Liver (tissue), 10 donors: ENCODE measurements at places on chromosomes 2 and 18.
A peak's percentile ranks its signal among the peaks of the same experiment; 100 is the strongest.

GRCh38 chr2:45860136-45861121 lies 209.0 kb downstream of the PRKCE start:
- no peak overlapping the region for H3K27ac ChIP-seq
- no peak for DNase-seq
- H3K27me3 ChIP-seq, result no peaks in the 10 kb centered on the region
- H3K4me3 ChIP-seq, result no peak overlapping the region
- H3K36me3 ChIP-seq, result no peaks in the 10 kb centered on the region
- H3K4me1 ChIP-seq, result peaks cover 2% of the 10 kb centered on the region

GRCh38 chr2:64807417-64807816 lies 153.7 kb upstream of the SERTAD2 start:
- H3K4me3 ChIP-seq, result no peak overlapping the region
- no peak for DNase-seq
- H3K27me3 ChIP-seq, result no peaks in the 10 kb centered on the region
- no peak overlapping the region for H3K27ac ChIP-seq
- no peaks in the 10 kb centered on the region for H3K4me1 ChIP-seq

DNA sequence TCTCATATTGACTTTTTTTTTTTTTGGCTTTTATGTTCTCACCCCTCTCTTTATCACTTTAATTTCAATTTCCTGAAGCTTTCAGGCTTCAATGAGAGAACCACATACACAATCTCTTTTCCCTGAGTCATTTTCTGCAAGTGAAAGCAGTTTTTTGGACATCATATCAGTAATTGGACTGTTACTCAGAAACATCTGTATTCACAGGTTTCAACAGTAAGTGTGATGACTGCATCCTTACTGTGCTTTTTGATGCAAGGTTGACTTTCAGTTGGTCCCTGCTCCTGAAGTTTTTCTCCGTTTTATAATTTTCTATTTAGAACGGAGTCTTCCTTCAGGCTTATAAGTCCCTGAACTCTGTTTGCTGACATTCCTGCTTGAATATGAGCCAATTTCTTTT lies 70.5 kb upstream of the CCBE1 start:
- no peaks in the 10 kb centered on the region for H3K4me1 ChIP-seq
- H3K4me3 ChIP-seq, result no peak overlapping the region

DNA sequence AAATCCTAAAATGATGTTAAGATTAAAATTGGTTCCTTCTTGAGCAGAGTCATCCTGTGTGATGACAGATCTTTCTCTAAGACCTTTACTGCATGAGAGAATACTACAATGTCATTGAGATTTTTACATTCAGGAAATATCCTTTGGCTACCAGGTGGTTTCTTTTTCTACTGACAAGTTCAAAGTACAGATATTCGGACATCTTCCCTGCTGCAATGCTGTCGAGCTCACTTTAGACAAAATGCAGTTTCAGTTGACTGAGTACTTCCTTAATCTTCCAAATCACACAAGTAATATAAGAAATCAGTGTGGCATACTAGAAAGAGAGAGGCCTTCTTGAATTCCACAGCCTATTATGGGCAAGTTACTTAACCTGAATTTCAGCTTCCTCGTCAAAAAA lies 207.9 kb upstream of the ACVR2A start:
- H3K27ac ChIP-seq, result no peak overlapping the region
- no peak for DNase-seq
- no peaks in the 10 kb centered on the region for H3K36me3 ChIP-seq

GRCh38 chr2:43368483-43369385 lies 142.3 kb upstream of the ZFP36L2 start:
- DNase-seq, result no peak
- H3K4me3 ChIP-seq, result no peak overlapping the region
- no peaks in the 10 kb centered on the region for H3K36me3 ChIP-seq

DNA sequence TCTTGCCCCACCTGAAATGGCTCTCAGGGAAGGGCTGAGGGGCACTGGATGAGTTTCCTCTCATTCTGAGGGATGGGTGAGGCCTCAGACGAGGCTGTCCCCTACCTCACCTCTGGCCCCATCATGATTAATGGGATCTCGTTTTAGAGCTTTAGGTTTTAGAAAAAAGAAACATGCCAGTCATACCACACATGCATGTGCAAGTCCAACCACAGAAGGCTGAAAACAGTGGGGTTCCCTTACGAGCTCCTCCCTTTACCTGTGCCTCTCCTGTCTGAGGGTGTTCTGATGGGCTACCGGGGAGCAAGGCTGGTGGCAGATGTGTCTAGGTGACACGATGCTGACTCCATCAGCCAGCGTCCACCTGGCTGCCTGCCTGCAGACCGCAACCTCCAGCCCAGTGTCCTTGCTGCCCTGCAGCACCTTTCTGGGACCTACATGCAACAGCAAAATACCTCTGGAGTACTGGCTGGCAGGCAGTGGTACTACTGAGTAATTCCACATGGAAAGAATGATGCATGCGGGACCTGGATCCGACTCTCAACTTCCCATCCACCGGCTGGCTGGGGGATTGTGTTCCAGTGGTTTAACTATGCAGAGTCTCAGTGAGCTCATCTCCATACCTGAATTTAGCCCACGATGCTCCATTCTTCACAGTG lies 9.1 kb upstream of the LYPD6B start:
- H3K27me3 ChIP-seq, result no peaks in the 10 kb centered on the region
- DNase-seq, result no peak
- H3K36me3 ChIP-seq, result no peaks in the 10 kb centered on the region

GRCh38 chr18:48295586-48296311 lies 113.4 kb downstream of the ZBTB7C start:
- H3K4me1 ChIP-seq, result no peaks in the 10 kb centered on the region
- no peak overlapping the region for H3K27ac ChIP-seq

DNA sequence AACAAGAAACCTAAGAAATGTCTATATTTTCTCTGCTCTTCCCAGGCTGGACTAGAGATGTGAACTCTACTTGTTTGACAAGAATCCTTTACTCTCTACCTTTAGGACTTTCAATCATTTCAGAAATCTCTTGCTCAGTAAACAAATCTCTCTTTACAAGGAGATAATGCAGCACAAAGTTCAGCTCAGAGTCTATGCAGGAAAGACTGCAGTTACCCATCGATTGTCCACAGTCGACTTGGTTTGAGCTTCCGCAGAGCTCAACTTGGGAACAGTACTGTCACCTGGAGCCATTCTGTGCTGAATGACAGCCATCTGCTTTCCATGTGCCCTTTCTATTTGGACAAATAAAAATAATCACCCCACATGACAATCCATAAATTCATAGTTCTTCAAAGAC lies 259.7 kb upstream of the STON1 start:
- H3K27me3 ChIP-seq, result no peaks in the 10 kb centered on the region
- no peaks in the 10 kb centered on the region for H3K36me3 ChIP-seq
- no peak overlapping the region for H3K4me3 ChIP-seq
- DNase-seq, result no peak
- peaks cover 3% of the 10 kb centered on the region for H3K4me1 ChIP-seq

DNA sequence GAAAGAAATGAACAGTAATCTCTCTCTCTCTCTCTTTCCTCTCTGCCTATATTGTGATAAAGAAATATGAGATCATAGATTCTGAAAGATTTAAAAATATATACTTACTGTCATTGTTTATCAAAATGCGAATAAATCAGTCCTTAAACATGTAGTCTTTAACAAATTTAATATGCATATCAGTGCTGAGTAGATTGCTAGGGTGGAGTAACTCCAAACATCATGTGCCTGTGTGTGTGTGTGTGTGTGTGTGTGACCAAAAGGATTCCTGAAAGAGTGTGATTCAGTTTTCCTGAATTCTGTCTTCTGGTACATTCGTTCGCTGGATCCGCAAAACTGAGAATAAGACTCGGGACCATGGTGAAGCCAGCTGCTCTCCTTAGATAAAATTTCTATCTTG lies 24.0 kb upstream of the DSEL start:
- no peaks in the 10 kb centered on the region for H3K36me3 ChIP-seq
- no peak overlapping the region for H3K4me3 ChIP-seq
- no peaks in the 10 kb centered on the region for H3K4me1 ChIP-seq
- DNase-seq, result no peak

- H3K4me1 ChIP-seq, result peaks cover 5% of the 10 kb centered on the region
- peak; percentile 54 for DNase-seq
- H3K36me3 ChIP-seq, result no peaks in the 10 kb centered on the region
- peak within 1 kb of the TSS; percentile 76 for H3K27ac ChIP-seq
- no peaks in the 10 kb centered on the region for H3K27me3 ChIP-seq
- peak within 1 kb of the TSS; percentile 96 for H3K4me3 ChIP-seq
Measured at GRCh38 chr2:170770008-170770605, at the start of gene ERICH2. ERICH2 (plus strand) TSS chr2:170770378; CDS start chr2:170770682, 304 bp downstream.

DNA sequence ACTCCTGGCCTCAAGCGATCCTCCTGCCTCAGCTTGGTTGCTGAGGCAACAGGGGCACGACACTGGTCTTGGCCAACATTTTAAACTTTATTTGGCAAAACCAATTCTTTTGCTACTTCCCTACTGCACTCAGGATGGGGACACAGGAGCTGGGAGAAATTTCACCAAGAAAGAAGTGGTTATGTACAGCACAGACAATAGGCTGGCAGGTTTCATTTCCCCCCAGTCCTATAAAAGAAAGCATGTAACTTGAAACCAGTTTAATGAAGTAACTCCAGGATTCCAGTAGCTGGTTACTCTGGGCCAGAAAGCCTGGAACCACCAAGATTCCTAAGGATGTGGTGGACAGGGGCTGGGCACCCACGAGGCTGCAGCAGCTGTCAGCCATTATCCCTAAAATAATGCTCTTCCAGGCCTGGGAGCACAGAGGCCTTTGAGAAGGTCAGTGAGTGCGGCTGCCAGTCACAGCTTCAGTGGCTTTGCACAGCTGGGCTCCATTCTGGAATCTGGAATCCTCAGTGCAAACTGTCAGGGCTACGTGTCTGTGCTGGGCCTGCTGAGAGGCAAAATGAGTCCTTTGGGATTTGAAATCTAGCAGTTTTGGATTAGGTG lies 142.3 kb upstream of the ITGA6 start:
- no peak for DNase-seq
- H3K4me1 ChIP-seq, result no peaks in the 10 kb centered on the region
- H3K27me3 ChIP-seq, result no peaks in the 10 kb centered on the region
- no peak overlapping the region for H3K27ac ChIP-seq
